ENCODE measurements at places on chromosomes 2 and 18.

DNA sequence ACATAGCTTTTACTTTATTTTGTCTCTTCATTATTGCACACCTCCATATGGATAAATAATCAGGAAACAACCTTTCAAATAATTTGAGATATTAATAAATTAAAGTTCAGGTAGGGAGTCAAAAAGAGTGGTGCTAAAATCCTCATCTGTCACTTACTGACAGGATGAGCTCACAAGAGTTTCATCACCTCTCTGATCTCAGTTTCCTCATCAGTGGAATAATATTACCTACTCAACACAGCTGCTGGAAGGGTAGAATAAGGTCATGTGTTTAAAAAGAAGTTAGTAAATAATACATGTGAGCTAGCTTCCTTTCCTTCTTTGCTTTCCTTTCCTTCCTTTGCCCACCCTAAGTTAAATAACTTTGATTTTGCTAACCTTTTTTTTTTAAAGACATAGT is 61.9 kb downstream of the RDH14 start:
- DNase-seq = no peak

GRCh38 chr2:232700154-232700553 is 3.0 kb downstream of the GIGYF2 start:
- no peak for DNase-seq

DNA sequence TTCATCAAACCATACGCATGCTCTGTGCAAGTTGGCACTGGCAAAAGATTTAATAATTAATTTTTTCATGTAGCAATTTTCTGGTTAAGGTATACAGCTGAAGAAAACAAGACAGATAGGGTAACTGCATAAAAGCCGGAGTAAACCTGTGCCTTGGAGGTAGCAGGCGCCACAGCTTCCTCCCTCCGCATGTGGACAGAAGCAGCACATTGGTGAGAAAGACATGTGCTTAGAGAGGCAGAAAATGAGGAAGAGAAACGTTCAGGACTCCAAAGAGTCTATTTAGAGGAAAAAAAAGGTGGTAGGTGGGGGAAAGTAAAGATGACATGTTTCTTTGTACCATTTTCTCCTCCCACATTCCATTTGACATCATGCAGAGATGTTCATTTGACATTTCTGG is 9.3 kb downstream of the ST6GAL2 start:
- no peak for DNase-seq

- DNase-seq = no peak
These were observed 52.0 kb upstream of the HS6ST1 start for GRCh38 chr2:128370468-128371247.

DNA sequence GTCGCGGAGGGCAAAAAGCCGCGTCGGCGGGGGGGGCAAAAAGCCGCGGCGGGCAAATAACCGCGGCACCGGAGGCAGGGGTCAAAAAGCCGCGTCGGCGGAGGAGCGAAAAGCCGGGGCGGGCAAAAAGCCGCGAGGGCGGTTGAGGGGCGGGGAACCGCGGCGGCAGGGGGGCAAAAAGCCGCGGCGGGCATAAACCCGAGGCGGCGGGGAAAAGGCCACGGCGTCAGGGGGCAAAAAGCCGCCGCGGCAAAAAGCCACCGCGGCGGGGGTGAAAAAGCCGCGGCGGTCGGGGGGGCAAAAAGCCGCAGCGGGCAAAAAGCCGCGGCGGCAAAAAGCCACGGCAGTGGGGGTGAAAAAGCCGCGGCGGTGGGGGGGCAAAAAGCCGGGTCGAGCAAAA is 598.0 kb upstream of the TEKT4 start:
- DNase-seq = no peak

- no peak for DNase-seq
These were observed 89.0 kb downstream of the KIAA1328 start for GRCh38 chr18:36917907-36918306.

- DNase-seq = no peak
These were observed 7.2 kb downstream of the ARHGAP25 start for GRCh38 chr2:68741805-68742306.

DNA sequence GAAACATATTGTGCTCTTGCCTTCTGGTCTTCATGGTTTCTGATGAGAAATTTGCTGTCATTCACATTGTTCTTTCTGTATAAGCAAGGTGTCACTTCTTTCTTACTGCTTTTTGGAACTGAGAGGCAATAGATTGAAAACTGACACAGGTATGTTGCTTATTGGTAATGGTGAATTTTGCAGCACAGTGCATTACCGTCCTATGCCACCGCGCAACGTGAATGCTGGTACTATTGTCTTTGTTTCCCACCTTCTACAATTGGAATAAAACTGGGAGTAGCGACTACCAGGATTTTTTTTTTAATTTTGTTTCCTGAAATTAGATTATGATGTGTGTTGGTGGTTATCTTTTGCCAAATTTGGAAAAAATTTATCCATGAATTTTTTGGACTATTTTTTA is 11.4 kb downstream of the XIRP2 start:
- no peak for DNase-seq

DNA sequence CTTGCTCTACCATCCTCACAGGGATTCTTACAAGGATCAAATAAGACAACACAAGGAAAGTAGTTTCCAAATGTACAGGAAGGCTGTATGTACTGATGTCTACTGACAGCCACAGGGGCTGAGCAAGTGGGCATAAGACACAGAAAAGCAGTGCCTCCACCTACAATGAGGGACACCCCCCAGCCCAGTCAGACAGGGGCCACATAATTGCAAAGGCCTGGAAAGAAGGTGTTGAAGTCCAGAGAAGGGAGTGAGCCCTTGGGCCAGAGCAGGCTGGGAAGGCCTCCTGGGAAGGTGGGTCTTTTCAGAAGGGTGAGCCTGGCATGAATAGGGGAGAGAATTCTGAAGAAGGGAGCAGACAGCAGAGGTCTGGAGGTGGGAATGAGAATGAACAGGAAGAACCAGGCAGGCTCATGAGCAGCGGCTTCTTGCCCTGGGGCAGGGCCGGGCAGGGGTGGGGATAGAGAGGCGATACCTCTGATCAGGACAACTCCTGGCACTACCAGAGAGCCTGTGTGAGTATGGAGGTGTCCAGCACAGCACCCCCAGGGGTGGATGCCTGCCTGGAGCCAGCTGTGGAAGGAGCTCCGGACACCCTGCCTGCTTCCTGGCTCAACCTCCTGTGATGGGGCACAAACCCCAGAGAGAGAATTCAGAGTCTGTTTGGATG is 30.1 kb downstream of the HS1BP3 start:
- no peak for DNase-seq

GRCh38 chr2:96176661-96177060 is 31.4 kb upstream of the DUSP2 start:
- no peak for DNase-seq

GRCh38 chr2:118823633-118824032 is 23.8 kb downstream of the EN1 start:
- DNase-seq = no peak

DNA sequence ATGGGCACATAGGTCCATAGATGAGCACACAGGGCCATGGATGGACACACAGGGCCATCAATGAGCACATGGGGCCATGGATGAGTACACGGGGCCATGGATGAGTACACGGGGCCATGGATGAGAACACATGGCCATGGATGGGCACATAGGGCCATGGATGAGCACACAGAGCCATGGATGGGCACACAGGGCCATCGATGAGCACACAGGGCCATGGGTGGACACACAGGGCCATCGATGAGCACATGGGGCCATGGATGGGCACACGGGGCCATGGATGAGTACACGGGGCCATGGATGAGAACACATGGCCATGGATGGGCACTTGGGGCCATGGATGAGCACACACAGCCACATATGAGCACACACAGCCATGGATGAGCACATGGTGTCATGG is 192.6 kb upstream of the HDAC4 start:
- DNase-seq = no peak

DNA sequence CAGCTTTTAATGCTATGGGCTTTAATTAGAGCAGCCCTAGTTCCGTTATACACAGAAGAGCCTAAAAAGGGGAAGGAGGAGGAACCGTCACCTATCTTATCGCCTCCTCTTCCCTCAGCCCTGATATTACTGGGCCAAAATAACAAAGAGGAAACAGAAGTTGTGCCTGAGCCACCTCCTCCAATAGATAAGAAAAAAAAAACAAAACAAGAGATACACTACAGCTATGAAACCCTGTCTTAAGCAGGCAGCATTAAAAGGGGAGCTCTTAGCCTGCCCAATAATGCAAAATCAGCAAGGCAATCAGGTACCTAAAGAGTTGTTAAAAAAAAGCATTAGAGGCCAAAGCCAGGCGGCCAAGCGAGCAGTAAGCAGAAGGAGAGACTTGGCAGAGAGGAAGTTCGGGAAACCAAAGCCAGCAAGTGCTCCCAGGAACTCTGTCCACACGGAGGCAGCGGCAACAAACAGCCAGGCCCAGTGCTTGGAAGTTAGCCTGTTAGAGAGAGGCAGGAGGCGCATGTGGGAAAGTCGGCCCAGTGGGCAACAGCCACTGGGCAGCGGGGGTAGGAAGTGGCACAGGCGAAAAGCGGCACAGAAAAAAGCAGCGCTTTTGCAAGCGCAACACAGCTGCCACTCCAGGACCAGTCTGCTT is 41.8 kb upstream of the PDK1 start:
- no peak for DNase-seq

GRCh38 chr2:71646028-71646427 is 192.7 kb downstream of the DYSF start:
- peak; percentile 8 for DNase-seq

DNA sequence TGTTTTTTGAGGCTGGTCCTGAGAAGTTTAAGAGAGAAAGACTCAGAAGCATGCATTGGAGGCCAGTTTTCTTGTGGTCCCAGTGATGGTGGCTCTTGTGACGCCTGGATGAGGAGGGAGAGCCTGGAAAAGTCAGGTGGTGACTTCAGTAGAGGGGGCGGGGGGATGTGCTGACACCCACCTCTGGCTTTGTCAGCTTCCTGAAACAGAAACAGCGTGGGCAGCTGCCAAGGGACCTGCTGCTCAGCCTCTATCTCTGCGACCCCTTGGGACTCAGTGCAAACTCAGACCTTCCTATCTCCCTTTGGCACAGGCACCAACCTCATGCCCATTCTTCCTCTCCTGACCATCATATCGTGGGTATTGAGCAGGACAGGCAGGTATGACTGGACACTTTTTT is 6.4 kb downstream of the TGFBRAP1 start:
- DNase-seq = no peak

GRCh38 chr2:239215136-239215925 is 185.5 kb downstream of the HDAC4 start:
- no peak for DNase-seq

DNA sequence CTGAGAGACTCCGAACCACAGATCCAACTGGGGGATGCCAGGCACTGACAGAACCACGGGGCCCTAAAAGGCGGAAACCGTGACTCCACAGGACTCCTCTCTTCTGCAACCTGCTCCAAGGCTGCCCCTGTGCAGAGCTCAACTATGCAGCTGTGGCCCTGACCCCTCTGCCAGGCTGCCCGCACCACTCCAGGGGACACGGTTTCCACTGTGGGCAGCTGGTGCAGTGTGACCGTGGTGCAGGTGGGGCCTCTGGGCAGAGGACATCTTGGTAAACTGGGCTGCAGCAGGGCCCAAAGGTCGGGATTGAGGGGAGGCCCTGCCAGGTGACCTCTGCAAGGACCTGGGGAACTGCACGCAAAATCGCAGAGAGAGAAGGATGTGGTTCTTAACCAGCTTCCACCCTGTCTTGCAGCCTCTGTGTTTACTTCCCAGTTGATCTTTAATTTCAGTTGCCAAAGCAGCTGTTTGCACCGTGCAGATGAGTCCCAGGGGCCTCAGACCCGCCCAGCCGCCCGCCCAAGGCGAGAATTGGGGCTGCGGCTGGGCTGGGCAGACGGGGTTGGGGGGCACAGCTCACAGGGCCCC is 104.6 kb upstream of the CTDP1 start:
- DNase-seq = no peak

- DNase-seq = no peak
These were observed 464 bp upstream of the SESTD1 start for GRCh38 chr2:179265082-179265510.

GRCh38 chr18:11494107-11494506 is 115.3 kb upstream of the SLC35G4 start:
- no peak for DNase-seq

- no peak for DNase-seq
These were observed 24.2 kb upstream of the ARMC9 start for GRCh38 chr2:231174211-231174651.

GRCh38 chr2:232418466-232419244 is 12.0 kb downstream of the ALPG start:
- DNase-seq = no peak

- no peak for DNase-seq
These were observed 106.3 kb downstream of the TTN start for GRCh38 chr2:178700922-178701342.

- DNase-seq = no peak
These were observed at the start of gene LRRTM1 for GRCh38 chr2:80303909-80304837. Gene LRRTM1 (minus strand): TSS chr2:80304752. CDS start chr2:80303819, 933 bp downstream.

- no peak for DNase-seq
These were observed 107.1 kb downstream of the UNC80 start for GRCh38 chr2:209878701-209879100.

DNA sequence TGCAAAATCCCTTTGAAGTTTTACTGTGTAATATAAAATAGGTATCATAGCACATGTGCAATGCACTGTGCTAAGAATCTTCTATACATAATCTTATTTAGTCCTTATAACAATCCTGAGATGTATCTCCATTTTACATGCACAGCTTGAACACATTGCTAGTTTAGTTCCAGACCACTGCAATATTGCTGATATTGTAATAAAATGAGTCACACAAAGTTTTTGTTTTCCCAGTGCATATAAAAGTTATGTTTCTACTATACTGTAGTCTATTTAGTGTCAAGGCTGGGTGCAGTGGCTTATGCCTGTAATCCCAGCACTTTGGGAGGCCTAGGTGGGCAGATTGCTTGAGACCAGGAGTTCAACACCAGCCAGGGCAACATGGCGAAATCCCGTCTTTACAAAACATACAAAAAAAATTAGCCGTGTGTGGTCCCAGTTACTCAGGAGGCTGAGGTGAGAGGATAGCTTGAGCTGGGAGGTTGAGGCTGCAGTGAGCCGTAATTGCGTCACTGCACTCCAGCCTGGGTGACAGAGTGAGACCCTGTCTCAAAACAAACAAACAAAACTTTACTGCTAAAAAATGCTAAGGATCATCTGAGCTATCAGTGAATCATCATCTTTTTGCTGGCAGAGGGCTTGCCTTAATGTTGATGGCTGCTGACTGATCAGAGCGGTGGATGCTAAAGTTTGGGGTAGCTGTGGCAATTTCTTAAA is 1.7 kb upstream of the USP14 start:
- no peak for DNase-seq
